ENCODE measurements at places on chromosomes 4 and X. TPM values are rescaled to one million over a fixed set of nuclear protein-coding genes. Genes with fewer than 3 reads are reported as not detected.

- no peak for DNase-seq
Observed at GRCh38 chrX:19557822-19558221, 42.5 kb upstream of the MAP3K15 start.

DNA sequence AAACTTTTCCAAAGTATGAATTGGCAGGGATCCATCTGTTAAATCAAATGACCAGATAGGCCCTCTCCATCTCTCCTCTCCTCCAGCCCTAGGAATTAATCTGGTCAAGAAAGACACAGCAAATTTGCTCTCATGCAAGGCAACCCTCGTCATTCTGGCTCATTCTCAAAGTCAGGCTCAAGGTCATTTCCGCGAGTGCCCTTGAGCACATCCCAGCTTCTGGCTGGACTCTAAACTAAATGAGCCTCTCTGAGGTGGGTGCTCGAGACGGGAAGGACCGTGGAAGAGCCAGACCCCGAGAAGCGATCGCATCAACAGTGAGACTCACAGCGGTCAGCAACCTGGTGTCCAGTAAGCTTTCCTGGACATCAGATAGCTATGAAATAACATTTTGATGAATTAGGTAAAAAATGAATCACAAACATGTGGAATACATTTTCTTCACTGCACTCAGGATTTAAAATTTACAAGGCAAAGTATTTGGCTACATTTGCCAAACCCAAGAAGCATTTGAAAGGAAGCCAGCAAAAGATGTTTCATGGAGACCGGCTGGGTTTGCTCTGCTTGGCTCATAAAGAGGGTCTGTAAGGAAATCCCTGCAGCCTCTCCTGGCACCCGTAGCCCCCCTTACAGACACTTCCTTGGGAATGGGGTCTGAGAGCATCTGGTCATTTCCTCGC, 121.0 kb downstream of the ENPP6 start:
- DNase-seq = no peak

- no peak for DNase-seq
Observed at GRCh38 chr4:71189471-71189870, 149.3 kb upstream of the SLC4A4 start.

GRCh38 chrX:20654596-20655106, 387.9 kb upstream of the RPS6KA3 start:
- DNase-seq = no peak

DNA sequence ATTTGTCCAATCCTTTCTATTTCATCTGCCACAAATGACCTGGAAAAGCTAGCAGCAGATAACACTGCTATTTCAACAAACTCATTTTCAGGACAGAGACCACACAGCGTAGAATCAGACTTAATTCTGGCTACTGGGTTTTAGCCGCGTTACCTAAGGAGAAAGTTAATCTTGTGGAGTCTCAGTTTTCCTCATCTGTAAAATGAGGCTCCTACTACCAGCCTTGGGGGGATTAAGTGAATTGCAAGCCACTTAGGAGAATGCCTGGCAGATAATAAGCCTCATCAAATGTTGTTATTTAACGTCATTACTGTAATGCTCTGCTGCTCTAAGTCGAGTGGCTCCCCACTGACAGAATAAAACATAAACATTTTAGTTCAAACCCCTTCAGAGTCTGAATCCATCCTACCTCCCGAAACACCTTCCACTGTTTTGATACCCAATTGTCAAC, 1.4 kb downstream of the CCNI start:
- DNase-seq = no peak

GRCh38 chrX:47327902-47328301, 42.5 kb upstream of the ZNF157 start:
- DNase-seq = no peak

- no peak for DNase-seq
Observed at GRCh38 chr4:89682808-89683207, 154.2 kb downstream of the SNCA start.

DNA sequence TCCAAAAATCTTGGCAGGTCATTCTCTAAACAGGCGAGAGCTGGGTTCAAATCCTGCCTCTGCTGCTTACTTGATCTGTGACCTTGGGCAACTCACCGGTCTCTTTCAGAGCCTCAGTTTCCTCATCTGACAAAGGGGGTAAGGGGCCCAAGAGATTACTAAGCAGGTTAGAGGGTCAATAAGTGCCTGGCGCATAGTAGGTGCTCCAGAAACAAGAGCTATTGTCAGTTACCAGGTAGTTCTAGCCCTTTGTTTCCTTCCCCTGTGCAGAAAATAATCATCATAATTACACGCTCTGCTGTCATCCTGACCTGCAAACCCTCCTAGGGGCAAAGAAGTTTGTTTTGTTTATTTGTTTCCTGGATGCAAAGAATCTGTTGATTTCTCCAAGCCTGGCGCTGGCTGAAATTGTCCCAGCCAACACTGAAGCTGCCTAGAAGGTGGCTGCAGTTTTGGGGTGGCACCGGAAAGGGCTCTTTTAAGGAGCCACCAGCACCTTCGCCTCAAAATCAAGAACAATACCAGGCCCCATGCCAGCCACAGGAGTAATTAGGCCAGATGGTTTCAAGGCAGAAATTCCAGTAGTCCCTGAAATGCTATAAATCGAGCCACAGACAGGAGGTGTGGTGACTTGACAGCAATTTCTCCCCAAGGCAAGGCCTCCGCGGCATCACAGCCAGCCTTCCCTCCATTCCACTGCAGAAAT, 10.2 kb upstream of the KIAA0232 start:
- DNase-seq = peak; percentile 92

- DNase-seq = peak; percentile 16
Observed at GRCh38 chr4:2478229-2478628, 9.3 kb downstream of the RNF4 start.

DNA sequence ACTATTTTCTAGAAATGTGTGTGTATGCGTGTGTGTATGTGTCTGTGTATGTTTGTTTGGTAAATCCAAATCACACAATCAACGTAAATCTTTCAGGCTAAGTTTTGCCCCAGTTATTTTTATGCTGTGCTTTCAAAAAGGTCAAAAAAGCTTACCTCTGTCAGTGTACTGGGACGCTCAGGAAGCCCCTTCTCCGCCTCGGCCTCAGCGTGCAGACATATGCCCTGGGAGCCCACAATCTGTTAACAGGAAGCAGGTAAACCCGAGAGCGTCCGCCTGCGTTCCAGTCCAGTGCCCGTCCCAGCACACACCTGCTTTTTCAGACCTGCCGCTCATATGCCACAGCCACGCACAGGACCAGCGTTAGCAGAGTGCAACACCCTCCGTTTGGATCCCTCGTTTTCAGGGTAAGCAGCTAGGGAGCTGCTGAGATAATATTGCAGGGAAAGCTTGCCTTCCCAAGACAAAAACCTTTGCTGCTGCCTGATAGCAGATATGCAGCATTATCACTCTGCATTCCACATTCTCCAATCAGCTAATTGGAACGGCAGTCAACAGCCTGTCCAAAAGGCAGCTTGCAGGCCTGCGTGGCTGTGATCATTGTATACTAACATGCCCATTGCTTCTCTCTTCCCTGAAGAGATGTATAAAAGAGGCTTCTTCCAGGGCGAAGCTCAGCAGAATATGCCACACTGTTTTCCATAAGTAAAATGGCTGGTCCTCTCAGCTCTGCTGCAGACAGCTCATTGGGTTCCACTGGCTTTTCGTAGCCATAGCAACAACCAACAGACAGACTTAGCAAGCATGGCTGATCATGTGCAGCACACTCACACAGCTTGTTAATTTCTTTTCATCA, at the start of gene SORBS2:
TSS of gene SORBS2 (minus strand) at position 686 of the 856 bp plus-strand sequence. CDS start 121,623 bp downstream, outside the sequence.
- peak; percentile 52 for DNase-seq

DNA sequence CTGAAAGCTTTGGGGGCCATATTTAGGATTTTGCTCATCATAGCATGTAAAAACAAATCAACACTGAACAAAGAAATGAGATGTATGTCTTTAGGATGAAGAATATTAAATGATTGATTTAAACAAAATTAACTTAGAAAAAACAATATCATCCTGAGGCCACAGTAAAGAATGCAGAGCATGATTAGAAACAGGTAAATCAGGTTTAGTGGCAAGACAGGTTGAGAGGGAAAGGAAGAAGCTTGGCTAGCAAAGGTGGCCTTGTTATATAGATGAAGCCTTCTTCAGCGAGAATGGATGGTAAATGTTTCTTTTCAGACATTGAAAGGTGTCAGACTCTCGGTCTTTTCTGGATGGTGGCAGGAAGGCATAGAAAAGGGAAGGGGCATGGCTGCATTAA, 11.9 kb upstream of the MAGEB16 start:
- DNase-seq = no peak

GRCh38 chr4:110480031-110480549, 4.1 kb downstream of the ENPEP start:
- peak; percentile 80 for DNase-seq

DNA sequence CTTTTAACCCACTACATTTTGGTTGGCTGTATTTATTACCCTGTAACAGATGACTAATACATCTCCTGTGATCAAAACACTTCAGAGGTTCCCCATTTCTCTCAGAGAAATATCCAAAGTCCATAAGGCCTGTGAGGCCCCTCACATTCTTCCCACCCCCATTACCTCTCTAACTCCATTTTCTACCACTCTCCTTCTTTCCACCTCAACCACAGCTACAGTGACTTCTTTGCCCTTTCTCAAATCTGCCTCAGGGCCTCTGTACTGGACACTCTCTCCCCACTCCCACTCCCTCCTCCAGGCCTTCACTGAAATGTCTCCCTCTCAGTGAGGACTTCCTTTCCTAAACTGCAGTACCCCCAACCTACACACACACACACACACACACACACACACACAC, 8.4 kb upstream of the TMEM144 start:
- DNase-seq = no peak

GRCh38 chr4:124432500-124432899, 280.0 kb downstream of the ANKRD50 start:
- no peak for DNase-seq

GRCh38 chr4:37799941-37800554, 26.4 kb upstream of the PGM2 start:
- no peak for DNase-seq

DNA sequence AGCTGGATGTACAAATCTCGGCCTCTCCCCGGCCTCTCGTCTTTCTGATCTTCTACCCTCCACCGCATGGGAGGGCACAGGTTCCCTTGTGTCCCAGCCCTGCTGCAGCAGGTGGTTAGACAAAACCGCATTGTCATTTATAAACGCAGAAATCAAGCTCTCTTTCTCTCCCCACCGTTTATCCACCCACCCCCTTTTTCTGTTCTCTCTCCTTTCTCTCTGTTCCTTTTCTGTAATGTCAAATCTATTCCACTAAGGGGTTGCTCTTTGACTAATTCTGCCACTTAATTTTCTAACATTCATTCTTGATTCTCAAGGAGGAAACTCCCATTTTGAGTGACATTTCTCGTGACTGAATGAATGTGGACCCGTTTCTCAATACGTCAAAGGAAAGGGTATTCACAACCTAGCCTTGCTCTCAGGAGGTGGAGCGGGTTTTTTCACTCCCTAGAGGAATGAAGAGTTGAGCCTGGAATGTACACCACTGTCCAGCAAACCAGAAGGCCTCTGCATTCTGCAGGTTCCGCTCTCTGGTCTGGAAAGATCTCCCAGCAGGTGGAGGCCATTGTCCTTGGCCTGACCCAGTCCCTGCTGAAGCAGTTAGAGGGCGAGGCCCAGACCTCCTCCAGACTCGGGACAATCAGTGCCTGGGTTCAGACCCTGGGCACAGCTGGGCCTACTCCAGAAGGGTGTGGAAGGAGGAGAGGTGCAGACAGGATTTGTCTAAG, 70.9 kb upstream of the ENPP6 start:
- DNase-seq = no peak

DNA sequence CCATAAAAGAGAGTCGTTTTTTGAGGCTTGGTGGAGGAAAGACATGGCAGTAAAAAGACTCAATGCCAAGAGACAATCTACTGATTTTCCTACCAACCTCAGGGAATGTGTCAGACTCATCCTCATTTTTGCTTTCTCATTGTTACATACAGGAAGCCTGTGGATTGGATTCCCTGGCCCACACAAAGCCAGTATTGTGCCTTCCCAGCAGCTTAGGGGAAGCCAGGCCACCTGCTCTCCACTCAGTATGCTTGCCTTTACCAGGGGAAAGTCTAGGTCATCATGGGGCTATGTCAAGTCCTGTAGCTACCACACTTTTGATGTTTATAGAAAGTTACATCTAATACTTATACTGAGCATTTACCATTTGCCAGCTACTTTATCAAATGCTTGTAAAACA, 11.0 kb downstream of the BMX start:
- DNase-seq = peak; percentile 31

GRCh38 chr4:17762726-17763125, 18.7 kb downstream of the FAM184B start:
- peak; percentile 32 for DNase-seq

The MAGED1 gene
- total RNA-seq = 245 TPM

The SSX2 gene
- not detected for total RNA-seq

The TMPRSS11F gene
- 0.10 TPM for total RNA-seq
